ENCODE measurements at places on chromosomes 5 and 9. TPM values are rescaled to one million over a fixed set of nuclear protein-coding genes. Genes with fewer than 3 reads are reported as not detected.

TEX48 gene
- not detected for total RNA-seq

PLEKHG4B gene
- 4.7 TPM for total RNA-seq

AGXT2 gene
- not detected for total RNA-seq

NRARP gene
- 10.8 TPM for total RNA-seq

FCN2 gene
- not detected for total RNA-seq

ANKRD33B gene
- 6.3 TPM for total RNA-seq

UBLCP1 gene
- 19.0 TPM for total RNA-seq

DNA sequence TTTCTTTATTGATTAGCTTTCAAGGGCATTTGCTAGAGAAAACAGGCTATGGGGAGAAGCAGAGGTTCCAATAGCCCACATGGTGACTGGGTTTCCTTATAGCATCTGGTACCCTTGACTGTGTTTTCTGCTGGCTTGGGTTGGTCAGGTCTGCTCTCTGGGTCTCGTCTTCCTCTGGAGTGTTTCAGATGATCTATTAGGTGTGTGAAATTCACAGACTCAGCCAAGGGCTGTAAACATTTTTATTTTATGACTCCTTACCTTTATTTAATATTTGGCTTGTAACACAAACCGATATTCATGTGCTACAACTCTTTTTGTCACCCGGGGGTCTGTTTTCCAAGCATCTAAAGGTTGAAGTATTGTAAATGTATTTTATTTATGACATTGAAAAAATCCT lies 338.9 kb downstream of the GADD45G start:
- no peaks in the 10 kb centered on the region for H3K4me1 ChIP-seq
- no peak overlapping the region for H3K27ac ChIP-seq
- H3K4me3 ChIP-seq = no peak overlapping the region
- no peaks in the 10 kb centered on the region for H3K36me3 ChIP-seq
- no peak for DNase-seq

GRCh38 chr9:21317956-21318923 lies 13.1 kb upstream of the IFNA5 start:
- H3K4me3 ChIP-seq = no peak overlapping the region
- H3K27ac ChIP-seq = no peak overlapping the region
- H3K4me1 ChIP-seq = no peaks in the 10 kb centered on the region
- peaks cover 4% of the 10 kb centered on the region for H3K36me3 ChIP-seq
- DNase-seq = peak; percentile 69

GRCh38 chr9:107136296-107136695 lies 146.8 kb upstream of the RAD23B start:
- no peak for DNase-seq
- no peaks in the 10 kb centered on the region for H3K27me3 ChIP-seq
- no peaks in the 10 kb centered on the region for H3K36me3 ChIP-seq
- H3K4me3 ChIP-seq = no peak overlapping the region
- no peaks in the 10 kb centered on the region for H3K4me1 ChIP-seq
- no peak overlapping the region for H3K27ac ChIP-seq

GRCh38 chr5:151624476-151624875 lies 33.3 kb upstream of the FAT2 start:
- DNase-seq = no peak
- no peak overlapping the region for H3K4me3 ChIP-seq
- no peak overlapping the region for H3K27ac ChIP-seq
- H3K36me3 ChIP-seq = no peaks in the 10 kb centered on the region
- H3K27me3 ChIP-seq = no peaks in the 10 kb centered on the region

DNA sequence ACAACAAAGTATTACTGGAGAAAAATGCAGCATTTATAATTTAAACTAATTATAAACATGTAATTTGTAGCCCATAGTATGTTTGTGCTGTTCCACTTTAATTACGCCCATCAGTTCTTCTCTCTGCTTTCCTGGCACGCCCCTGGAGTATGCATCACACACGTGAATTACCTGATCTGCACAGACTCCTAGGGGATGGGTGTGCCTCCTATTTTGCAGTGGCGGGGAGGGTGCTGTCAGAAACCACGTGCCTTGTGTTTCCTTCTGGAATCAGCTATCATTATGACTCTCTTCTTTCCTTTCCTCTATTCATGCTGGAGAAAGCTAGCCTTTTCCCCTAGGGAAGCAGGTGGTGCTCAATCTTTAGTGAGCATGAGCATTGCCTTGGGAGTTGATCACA lies 43.3 kb downstream of the RPS23 start:
- H3K4me1 ChIP-seq = no peaks in the 10 kb centered on the region
- H3K36me3 ChIP-seq = no peaks in the 10 kb centered on the region
- no peak overlapping the region for H3K4me3 ChIP-seq
- DNase-seq = no peak
- H3K27me3 ChIP-seq = no peaks in the 10 kb centered on the region
- H3K27ac ChIP-seq = no peak overlapping the region

- H3K4me3 ChIP-seq = no peak overlapping the region
- no peak for DNase-seq
- H3K36me3 ChIP-seq = no peaks in the 10 kb centered on the region
- no peaks in the 10 kb centered on the region for H3K27me3 ChIP-seq
- H3K4me1 ChIP-seq = no peaks in the 10 kb centered on the region
- H3K27ac ChIP-seq = no peak overlapping the region
Measured at GRCh38 chr9:119313846-119314245, 55.4 kb downstream of the BRINP1 start.

GRCh38 chr5:172868924-172869591 lies 35.0 kb downstream of the ERGIC1 start:
- no peak overlapping the region for H3K4me3 ChIP-seq
- H3K4me1 ChIP-seq = peaks cover 49% of the 10 kb centered on the region
- no peak for DNase-seq
- no peaks in the 10 kb centered on the region for H3K36me3 ChIP-seq
- no peaks in the 10 kb centered on the region for H3K27me3 ChIP-seq

GRCh38 chr9:134179595-134179917 lies 15.2 kb upstream of the RNU6ATAC start:
- peaks cover 16% of the 10 kb centered on the region for H3K4me1 ChIP-seq
- no peaks in the 10 kb centered on the region for H3K36me3 ChIP-seq
- no peak overlapping the region for H3K4me3 ChIP-seq

DNA sequence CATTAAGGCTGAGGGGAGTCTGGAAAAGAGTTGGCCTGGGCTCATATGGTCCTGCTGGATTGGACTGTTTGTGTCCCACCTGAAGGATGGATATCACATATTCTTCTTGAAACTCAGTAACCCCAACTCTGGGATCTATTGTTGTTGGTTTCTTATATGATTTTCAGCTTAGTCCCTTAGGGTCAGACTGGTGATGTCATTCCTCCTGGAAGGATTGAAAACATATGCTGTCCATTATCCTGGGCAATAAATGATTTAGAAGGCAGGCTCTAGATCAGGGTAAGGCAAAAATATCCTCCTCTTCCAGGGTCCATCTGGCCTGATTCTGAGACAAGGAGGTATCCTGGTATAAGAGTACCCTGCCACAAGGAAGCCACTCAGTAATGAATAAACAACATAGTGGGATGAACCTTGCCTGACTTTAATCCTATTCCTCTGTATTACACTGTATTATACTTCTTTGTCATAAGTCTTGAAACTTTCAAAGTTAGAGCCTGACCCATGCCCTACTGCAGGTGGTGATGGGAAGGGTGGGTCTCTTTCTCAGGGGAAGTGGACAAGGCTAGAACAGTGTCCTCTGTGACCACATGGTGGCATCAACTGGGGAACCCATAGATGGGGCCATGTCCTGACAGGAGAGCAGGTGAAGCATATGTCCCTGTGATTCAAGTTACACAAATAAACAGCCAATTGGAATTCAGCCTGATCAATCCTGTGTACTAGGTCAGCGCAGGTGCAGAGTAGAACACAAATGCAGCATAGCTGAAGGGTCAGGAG lies 454.4 kb upstream of the TRPC7 start:
- no peak overlapping the region for H3K27ac ChIP-seq
- H3K4me1 ChIP-seq = no peaks in the 10 kb centered on the region
- H3K4me3 ChIP-seq = no peak overlapping the region
- DNase-seq = no peak
- no peaks in the 10 kb centered on the region for H3K27me3 ChIP-seq

DNA sequence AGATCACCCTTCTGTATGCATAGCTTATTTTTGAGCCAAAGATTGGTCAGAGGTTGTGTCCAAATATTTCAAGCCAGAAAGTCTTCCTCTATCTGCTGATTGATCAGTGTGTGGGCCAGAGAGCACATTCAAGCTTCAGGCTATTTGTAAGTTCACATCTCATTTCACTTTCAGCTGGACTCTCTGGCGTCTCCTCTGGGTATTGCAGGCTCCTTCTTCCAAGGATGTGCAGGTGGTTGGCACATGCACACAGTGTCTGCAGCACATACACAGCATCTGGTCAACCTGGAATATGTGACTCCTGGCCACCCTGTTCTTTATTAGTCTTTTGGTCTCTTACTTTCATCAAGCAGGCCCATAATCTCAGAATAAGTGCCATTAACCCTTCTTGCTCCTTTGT lies 516.1 kb downstream of the ANXA1 start:
- no peaks in the 10 kb centered on the region for H3K27me3 ChIP-seq
- no peaks in the 10 kb centered on the region for H3K36me3 ChIP-seq
- no peaks in the 10 kb centered on the region for H3K4me1 ChIP-seq
- DNase-seq = no peak
- no peak overlapping the region for H3K4me3 ChIP-seq
- H3K27ac ChIP-seq = no peak overlapping the region

GRCh38 chr5:25892211-25892610 lies 1146.2 kb downstream of the CDH9 start:
- no peak overlapping the region for H3K4me3 ChIP-seq
- no peak overlapping the region for H3K27ac ChIP-seq
- DNase-seq = no peak
- H3K27me3 ChIP-seq = no peaks in the 10 kb centered on the region
- H3K4me1 ChIP-seq = no peaks in the 10 kb centered on the region

GRCh38 chr9:121613009-121613752 lies 38.3 kb upstream of the DAB2IP start:
- H3K27me3 ChIP-seq = no peaks in the 10 kb centered on the region
- peaks cover 11% of the 10 kb centered on the region for H3K4me1 ChIP-seq
- DNase-seq = no peak
- peak overlapping the region; percentile 42 for H3K27ac ChIP-seq
- H3K4me3 ChIP-seq = no peak overlapping the region

DNA sequence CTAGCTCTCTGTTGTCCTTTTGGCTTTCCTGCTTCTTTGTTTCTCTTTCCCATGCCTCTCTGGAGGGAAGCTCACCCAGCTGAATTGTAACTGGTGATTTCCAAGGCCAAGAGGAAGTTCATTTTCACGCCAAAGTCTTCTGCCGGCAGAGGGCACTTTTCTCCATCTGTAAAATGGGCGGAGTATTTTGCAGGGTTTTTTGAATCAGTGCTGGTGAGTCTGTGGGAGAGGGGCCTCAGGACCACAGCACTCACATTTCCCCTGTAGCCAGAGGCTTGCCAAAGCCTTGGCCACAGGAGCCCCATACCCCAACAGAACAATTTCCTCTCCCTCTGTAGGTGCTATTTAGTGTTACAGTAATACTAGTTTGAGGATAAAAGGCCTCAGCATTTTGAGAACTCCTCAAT lies 42.3 kb upstream of the MATR3 start:
- no peak for DNase-seq
- H3K4me3 ChIP-seq = no peak overlapping the region
- no peak overlapping the region for H3K27ac ChIP-seq

- peaks cover 4% of the 10 kb centered on the region for H3K4me1 ChIP-seq
- H3K4me3 ChIP-seq = no peak overlapping the region
- no peak for DNase-seq
- no peaks in the 10 kb centered on the region for H3K27me3 ChIP-seq
- no peaks in the 10 kb centered on the region for H3K36me3 ChIP-seq
Measured at GRCh38 chr5:16593628-16594027, 23.2 kb downstream of the RETREG1 start.

DNA sequence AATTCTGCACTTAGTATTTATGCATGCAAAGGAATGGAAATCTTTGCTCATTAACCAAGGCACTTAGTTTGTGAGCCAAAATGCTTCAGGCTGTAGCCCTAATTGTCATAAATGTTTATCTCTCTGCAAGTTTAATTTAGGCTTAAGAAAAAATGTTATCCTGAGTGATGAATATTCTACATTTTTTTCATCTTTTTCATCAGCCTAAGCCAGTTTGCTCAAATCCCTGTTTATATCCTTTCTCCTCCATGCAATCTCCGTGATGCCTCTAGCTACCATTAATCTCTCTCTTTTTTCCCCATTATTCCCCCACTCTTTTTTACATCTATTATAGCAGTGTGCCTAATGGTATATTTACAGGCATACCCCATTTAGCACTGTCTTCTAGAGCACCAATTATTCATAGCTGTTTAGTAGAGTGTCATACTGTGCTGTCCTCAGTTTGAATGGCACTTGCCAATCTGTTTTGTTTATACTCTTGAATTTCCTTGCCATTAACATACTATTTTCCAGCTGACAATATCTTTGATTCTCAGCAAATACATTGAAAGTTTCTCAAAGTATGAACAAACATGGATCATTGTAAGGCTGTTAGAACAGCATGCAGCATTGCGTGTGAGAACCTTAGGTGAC lies 1457.0 kb downstream of the MAT2B start:
- no peak overlapping the region for H3K4me3 ChIP-seq
- H3K27ac ChIP-seq = no peak overlapping the region
- no peaks in the 10 kb centered on the region for H3K36me3 ChIP-seq
- no peaks in the 10 kb centered on the region for H3K4me1 ChIP-seq
- DNase-seq = no peak

DNA sequence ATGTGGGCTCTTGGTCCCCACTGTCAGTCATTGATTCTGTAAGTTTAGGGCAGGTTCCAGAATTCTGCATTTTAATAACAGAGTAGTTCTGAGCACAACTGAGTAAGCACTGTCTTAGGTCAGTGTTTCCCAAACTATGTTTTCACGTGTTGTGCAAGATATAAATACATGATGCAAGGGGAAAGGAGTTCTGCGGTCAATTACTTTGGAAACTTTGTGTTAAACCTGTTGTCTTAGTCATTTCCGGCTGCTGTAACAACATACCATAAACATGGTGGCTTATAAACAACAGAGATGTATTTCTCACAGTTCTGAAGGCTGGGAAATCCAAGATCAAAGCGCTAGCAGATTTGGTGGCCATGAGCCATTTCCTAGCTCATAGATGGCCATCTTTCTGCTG lies 69.8 kb downstream of the EQTN start:
- H3K4me3 ChIP-seq = no peak overlapping the region
- no peaks in the 10 kb centered on the region for H3K36me3 ChIP-seq
- H3K4me1 ChIP-seq = no peaks in the 10 kb centered on the region
- H3K27ac ChIP-seq = no peak overlapping the region

GRCh38 chr5:159735036-159735435 lies 181.2 kb upstream of the ADRA1B start:
- no peaks in the 10 kb centered on the region for H3K36me3 ChIP-seq
- DNase-seq = no peak
- no peaks in the 10 kb centered on the region for H3K27me3 ChIP-seq

- DNase-seq = no peak
- peaks cover 3% of the 10 kb centered on the region for H3K36me3 ChIP-seq
- no peak overlapping the region for H3K4me3 ChIP-seq
- no peak overlapping the region for H3K27ac ChIP-seq
- no peaks in the 10 kb centered on the region for H3K4me1 ChIP-seq
Measured at GRCh38 chr5:151492729-151493128, 45.3 kb downstream of the SLC36A1 start.

- peaks cover 13% of the 10 kb centered on the region for H3K4me1 ChIP-seq
- H3K4me3 ChIP-seq = no peak overlapping the region
- no peaks in the 10 kb centered on the region for H3K27me3 ChIP-seq
- peak overlapping the region; percentile 62 for H3K27ac ChIP-seq
- no peaks in the 10 kb centered on the region for H3K36me3 ChIP-seq
Measured at GRCh38 chr5:52990528-52990925, 1.4 kb downstream of the ITGA2 start.

Data from lung (tissue), 17 donors.